ENCODE measurements at places on chromosomes 1 and 21.

- no peak for DNase-seq
These were observed 8.9 kb upstream of the LAX1 start for GRCh38 chr1:203756036-203756435.

DNA sequence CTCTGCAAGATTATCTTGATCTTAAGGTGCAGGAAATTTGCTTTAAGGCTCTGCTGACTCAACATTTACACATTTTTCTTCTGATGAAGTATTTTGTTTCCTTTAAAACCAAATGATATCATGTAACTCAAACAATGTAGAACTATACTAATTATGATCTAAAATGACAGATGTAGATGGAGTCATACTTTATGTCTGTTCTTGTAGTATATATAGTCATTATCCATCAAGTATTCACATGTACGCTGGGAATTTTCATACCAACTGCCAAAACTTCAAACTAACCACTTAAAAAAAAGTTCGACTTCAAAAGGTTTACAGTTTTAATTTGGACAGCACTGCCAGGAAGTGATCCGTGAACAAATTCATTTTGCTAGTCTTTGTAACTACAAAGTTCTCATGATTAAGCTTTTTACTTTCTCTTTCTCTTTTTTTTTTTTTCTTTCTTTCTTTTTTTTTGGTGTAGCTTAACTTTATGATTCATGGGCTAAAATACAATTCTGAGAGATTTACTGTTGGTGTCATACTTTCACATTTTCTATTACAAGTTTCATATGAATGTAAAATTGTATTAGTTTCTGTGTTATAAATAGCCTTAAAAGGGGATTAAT, 509.0 kb upstream of the CXADR start:
- DNase-seq: peak; percentile 6

DNA sequence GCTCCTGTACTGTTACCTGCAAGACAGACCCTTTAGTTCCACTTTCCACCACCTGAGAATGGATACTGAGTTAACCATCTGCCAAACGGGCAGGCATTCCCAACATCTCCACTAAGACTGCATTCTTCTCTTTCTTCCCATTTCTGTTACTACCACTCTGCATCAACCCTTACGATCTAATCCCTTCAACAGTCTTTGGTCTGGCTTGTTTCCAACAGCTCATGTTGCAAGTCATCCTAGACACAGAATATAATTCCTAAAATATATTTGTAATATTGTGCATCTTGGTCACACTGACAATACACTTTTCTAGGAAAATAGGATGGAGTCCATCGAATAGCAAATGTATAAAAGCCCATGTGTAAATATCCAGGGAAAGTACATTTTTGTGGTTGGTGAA, 166.7 kb downstream of the SIPA1L2 start:
- no peak for DNase-seq

GRCh38 chr21:16900685-16901084, 612.2 kb upstream of the CXADR start:
- no peak for DNase-seq

GRCh38 chr1:159261721-159262494, 40.2 kb upstream of the FCER1A start:
- no peak for DNase-seq

DNA sequence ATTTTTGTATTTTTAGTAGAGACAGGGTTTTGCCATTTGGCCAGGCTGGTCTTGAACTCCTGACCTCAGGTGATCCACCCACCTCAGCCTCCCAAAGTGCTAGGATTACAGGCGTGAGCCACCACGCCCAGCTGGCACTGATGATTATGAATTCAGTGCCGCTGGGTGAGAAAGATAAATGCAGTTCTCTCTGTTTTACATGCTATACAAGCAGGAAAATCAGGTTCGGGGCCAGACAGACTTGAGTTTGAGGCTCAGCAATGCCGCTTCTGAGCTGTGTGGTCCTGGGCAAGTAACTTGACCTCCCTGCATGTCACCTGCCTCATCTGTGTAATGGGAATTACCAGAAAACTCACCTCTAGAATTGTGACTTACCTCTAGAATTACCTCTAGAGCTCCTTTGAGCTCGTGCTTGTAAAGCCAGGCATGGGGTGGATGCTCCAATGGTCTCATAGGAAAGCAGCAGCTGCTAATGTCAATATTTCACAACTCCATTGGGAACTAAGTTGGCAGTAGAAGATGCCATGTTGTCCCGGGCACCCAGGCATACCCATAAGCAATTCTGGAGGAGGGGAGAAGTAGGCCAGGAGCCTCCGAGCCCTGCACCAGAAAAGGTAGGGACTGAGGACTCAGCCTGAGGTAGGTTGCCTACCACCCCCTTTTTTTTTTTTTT, 119.8 kb upstream of the SLC25A33 start:
- DNase-seq: no peak
